ENCODE measurements at places on chromosomes 13 and 19.
A peak's percentile ranks its signal among the peaks of the same experiment; 100 is the strongest.

DNA sequence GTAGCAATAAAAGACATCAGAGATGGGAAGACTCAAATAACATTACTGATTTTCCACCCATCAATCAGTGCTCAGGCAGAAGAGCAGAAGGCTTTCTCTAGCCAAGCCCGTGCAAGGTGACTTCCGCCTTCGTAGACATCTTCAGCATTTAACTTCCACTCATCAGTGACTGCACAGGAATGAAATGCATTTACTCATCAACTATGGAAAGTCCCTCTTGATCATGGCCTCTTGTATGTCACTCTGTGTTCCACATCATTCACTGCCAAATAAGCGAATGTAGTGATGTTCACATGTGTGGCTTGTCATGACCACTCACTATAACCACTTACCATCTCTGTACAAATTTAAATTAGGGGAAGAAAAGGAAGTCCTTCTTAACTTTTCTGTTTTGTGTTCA lies 49.4 kb downstream of the SACS start:
- no peak for DNase-seq

- DNase-seq = no peak
These were observed 2.8 kb upstream of the ZNF543 start for GRCh38 chr19:57317503-57317902.

- DNase-seq = no peak
These were observed 1045.4 kb upstream of the MIR17HG start for GRCh38 chr13:90302107-90302506.

DNA sequence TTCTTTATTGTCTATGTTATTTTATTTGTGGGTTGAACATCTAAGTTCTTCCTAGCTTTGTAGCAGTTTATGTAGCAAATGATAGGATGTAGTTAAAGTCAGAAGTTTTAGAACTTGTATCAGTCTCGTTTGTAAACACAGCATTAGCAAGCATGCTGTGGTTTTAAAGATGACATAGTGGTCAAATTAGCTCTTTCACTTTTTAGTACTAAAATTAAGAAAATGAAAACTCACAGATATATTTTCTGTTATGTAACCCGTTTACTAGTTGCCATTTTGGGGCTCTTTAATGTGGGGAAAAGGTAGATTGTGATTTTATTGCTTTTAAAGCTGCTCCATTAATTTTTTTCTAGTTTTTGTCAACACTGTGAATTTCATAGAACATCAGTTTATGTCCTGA lies 216.5 kb downstream of the PCCA start:
- DNase-seq = no peak

- DNase-seq = no peak
These were observed 2.5 kb upstream of the S1PR4 start for GRCh38 chr19:3175781-3176714.

GRCh38 chr13:35841060-35841521 lies 290.1 kb downstream of the DCLK1 start:
- DNase-seq = no peak

GRCh38 chr13:108194435-108194936 lies 20.9 kb downstream of the LIG4 start:
- DNase-seq = no peak

DNA sequence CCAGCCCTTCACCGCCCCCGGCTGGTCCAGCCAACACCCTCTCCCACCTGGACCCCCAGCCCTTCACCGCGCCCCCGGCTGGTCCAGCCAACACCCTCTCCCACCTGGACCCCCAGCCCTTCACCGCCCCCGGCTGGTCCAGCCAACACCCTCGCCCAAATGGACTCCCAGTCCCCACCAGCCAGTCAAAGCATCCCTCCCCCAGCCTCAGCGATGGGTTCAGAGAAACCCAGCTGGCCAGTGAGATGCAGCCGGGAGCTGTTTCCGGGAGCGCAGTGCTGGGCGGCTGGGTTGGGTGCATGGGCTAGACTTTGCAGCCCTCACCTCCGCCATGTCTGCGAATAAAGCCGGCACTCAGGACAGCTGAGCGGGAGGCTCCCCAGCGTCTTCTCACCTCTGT lies 6.5 kb upstream of the CDC34 start:
- DNase-seq = no peak

DNA sequence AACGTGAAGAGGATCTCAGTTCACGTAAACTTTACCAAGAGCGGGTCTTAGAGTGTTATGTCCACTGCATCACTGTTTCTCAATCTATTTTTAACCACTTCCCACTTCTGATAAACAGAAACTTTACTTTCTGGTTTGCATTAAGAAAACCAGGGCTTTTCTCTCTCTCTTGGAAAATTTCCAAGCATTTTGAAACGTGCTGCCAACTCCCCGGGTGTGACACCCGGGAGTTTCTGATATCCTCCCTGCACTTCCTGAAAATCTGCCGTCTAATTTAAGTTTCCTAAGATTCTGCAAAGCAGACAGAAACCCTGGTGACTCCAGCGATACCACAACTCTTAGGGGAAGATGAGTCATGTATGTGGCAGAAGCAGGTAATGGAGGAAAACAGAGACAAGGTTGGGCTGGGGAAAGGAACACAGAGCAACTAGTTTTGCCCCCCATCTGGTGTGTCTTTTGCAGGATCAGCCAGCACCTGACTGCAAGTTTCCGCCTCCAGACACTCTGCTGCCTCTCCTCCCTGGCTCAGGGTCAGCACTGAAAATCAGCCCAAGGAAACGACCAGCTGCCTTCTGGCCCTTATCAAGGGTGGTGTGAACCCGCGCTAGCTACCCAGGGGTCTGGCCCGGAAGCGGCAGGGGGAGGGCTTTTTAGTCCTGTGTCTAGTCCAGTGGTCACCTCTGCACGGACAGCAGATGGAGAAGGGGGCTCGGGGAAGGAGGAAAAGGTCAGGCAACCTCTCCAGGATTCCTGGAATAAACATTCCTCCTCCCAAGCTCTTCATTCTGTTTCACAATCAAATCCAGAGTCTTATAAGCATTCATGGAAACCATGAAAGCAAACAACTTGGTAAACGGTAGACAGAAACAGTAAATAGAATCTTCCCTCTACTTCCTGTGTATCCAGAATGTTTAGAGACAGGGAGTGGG lies 11.3 kb upstream of the FFAR2 start:
- DNase-seq = peak; percentile 21

- DNase-seq = no peak
These were observed 40.2 kb downstream of the CARS2 start for GRCh38 chr13:110665491-110666254.

DNA sequence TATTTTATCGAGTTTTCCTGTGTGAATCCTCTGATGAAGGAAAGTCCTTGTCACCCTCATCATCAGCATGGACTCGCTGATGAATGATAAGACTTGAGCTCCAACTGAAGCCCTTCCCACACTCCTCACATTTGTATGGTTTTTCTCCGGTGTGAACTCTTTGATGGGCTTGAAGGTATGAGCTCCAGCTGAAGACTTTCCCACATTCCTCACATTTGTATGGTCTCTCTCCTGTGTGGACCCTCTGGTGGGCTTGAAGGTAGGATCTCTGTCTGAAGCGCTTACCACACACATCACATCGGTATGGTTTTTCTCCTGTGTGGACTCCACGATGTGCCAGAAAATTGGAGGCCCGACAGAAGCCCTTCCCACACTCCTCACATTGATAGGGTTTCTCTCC lies 21.7 kb downstream of the ZNF45 start:
- DNase-seq = no peak

GRCh38 chr13:93226623-93227279 lies at the start of gene GPC6:
Gene GPC6 (plus strand): TSS chr13:93226807.
- no peak for DNase-seq

DNA sequence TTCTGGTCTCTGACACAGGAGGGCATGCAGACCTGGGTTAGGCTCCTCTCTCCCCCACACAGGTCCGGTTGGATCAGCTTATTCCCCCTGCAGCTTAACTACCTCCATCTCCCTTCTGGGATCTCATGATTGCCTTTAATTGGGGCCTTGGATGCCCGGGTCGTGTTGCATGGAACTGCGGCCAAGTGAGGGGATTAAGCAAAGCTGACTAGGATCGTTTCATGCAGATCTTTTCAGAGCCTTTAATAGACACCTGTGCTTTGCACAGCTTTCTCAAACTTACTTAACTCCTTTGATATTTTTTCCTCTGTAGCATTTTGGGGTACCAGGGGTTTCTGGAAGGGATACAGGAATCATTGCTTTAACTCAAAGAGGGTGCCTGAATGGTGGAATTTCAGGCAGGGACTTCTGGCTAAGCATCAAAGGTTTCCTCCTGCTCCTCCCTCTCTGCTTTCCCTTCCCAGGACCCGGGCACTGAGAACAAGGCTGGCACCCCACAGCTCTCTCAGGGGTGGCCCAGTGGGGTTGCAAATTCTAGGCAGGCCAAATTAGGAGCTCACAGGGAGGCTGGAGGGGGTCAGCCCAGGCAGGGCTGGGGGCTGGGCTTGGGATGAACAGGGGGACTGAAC lies 477 bp downstream of the NFILZ start:
- no peak for DNase-seq

GRCh38 chr13:113582841-113583631 lies 1.5 kb upstream of the TFDP1 start:
- DNase-seq = no peak

DNA sequence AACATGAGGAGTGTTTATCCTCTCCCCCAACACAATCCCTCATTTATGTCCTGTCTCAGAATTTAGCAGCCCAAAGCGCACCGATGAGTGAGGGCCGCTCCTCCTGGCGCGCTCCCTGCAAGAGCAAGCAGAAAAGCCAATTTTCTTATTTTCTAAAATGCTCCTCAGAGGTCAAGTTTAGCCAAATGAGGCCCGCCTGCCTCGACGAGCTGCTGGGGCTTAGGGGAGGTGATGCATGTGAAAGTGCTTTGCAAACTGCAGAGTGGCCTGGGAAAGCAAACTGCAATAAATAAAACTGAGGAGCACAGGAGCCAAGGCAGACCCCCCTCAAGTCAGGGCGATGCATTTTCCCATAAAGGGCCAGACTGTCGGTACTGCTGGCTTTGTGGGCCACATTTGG lies 29.0 kb downstream of the CAPS start:
- DNase-seq = no peak

- no peak for DNase-seq
These were observed 5.6 kb downstream of the SAFB start for GRCh38 chr19:5628461-5628860.

DNA sequence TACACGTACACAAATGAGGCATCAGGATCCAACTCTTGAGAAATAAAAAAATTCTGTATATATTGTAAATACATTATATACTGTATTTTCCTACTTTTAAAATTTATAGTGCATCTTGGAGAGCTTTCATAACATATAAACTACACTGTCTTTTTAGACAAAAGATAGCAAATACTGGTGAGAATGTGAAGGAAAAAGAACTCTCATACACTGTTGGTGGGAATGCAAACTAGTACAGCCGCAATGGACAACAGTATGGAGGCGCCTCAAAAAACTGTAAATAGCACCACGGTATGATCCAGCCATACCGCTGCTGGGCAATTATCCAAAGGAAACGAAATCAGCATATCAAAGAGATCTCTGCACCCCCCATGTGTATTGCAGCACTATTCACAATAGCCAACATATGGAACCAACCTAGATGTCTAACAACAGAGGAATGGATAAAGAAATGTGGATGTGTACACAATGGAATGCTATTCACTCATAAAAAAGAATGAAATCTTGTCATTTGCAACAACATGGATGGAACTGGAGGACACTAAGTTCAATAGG lies 292.4 kb downstream of the EFNB2 start:
- DNase-seq = no peak

GRCh38 chr13:92941167-92941566 lies 285.4 kb upstream of the GPC6 start:
- no peak for DNase-seq

DNA sequence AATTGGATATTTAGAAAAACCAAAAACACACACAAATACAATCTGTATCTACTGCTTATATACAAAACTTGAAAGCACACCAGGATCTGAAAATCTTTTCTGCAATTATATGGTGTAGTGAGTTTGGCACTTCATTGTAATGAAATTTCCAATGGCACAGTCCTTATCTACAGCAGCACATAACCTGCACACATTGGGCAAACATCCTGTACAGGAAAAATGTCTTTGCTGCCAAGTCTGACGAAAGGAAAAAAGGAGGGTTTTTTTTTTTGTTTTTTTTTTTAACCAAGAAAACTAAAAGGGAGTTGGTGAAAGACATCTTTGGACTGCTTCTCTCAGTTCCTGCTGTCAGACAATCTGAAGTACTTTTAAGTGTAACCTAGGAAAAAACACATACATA lies 107.8 kb downstream of the FOXO1 start:
- no peak for DNase-seq

- DNase-seq = no peak
These were observed 31.7 kb downstream of the RASA3 start for GRCh38 chr13:114100446-114101357.

GRCh38 chr13:97069050-97069815 lies 75.0 kb upstream of the OXGR1 start:
- DNase-seq = no peak

DNA sequence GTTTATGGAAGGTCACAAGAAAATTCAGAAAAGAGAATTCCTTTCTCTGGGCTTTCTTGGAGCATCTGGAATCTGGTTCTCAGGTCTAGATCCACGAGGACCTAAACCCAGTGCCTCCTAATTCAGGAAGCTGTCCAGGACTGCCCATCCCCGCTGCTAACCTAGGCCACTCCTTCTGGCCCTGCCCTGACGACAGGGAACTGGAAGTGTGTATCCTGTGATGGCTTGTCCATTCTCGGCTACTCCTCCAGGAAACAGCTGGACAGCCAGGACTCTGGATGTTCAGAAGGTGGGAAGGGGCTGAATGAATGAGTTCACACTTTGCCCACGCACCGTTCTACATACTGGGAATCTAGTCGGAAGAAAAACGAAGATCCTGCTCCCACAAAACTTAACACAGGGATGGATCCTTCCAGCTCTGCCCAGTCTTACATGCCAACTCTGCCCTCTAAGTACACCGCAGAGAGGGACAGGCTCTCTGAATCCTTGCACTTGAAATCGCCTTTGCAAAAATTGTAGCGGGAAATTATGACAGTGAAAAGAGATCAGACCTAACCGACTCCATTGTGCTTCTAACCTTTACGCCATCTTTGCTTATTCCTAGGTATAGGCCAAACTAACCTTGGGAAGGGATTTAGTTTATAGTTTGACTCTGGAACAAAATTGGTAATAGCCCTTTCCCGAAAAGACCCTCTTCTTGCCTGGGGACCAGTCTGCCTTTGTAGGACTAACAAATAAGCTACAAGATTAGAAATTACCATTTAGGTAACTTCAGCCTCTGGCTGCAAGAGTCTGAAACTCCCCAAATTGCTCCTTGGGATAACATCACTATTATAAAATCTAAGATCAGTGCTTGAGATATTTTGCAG lies 1.8 kb downstream of the LSM4 start:
- no peak for DNase-seq
